ENCODE measurements at places on chromosomes 12 and 14. TPM values are rescaled to one million over a fixed set of nuclear protein-coding genes. Genes with fewer than 3 reads are reported as not detected.

Gene KRT73
- total RNA-seq: not detected

Gene SLCO1B1
- not detected for total RNA-seq

Gene TCL1A
- not detected for total RNA-seq

Gene C12orf60
- 1.6 TPM for total RNA-seq

Gene ZFYVE26
- 13.3 TPM for total RNA-seq

Gene RPS29
- 966 TPM for total RNA-seq

Gene CACNA2D4
- total RNA-seq: 1.0 TPM

Gene DHH
- total RNA-seq: 0.32 TPM

Gene A2ML1
- total RNA-seq: not detected

Gene SERPINA12
- not detected for total RNA-seq

Gene TMCC3
- 1.5 TPM for total RNA-seq

Gene ADGRD1
- total RNA-seq: 86.1 TPM

Gene ATL1
- total RNA-seq: 0.89 TPM

Gene NID2
- 39.5 TPM for total RNA-seq

Gene TCL1B
- total RNA-seq: not detected

Gene GAS2L3
- 2.4 TPM for total RNA-seq

Gene PLCZ1
- not detected for total RNA-seq

Gene MYF6
- not detected for total RNA-seq

Gene CISTR
- 0.83 TPM for total RNA-seq

Gene SMOC1
- total RNA-seq: 1.8 TPM

Gene KCNA1
- total RNA-seq: not detected

Gene ENDOU
- total RNA-seq: 0.11 TPM

Gene GDF3
- not detected for total RNA-seq

Gene NOXRED1
- total RNA-seq: not detected

Gene LRRK2
- total RNA-seq: 7.4 TPM

Gene NTF3
- 1.1 TPM for total RNA-seq

Gene CIDEB
- 2.9 TPM for total RNA-seq

Gene PNP
- 6.2 TPM for total RNA-seq

Gene KRT6A
- not detected for total RNA-seq

Gene GNB3
- total RNA-seq: 2.9 TPM

Gene PTPRQ
- total RNA-seq: 0.13 TPM

Gene A2M
- 478 TPM for total RNA-seq

Gene TMEM30B
- 0.27 TPM for total RNA-seq

Gene PMCH
- total RNA-seq: not detected

Gene NCOR2
- total RNA-seq: 133 TPM

Measured in Right ventricle myocardium superior (tissue), 1 donor.